ENCODE measurements at places on chromosomes 16 and 17.

- no peak for DNase-seq
These were observed 22.3 kb upstream of the SMPD3 start for GRCh38 chr16:68470461-68471150.

DNA sequence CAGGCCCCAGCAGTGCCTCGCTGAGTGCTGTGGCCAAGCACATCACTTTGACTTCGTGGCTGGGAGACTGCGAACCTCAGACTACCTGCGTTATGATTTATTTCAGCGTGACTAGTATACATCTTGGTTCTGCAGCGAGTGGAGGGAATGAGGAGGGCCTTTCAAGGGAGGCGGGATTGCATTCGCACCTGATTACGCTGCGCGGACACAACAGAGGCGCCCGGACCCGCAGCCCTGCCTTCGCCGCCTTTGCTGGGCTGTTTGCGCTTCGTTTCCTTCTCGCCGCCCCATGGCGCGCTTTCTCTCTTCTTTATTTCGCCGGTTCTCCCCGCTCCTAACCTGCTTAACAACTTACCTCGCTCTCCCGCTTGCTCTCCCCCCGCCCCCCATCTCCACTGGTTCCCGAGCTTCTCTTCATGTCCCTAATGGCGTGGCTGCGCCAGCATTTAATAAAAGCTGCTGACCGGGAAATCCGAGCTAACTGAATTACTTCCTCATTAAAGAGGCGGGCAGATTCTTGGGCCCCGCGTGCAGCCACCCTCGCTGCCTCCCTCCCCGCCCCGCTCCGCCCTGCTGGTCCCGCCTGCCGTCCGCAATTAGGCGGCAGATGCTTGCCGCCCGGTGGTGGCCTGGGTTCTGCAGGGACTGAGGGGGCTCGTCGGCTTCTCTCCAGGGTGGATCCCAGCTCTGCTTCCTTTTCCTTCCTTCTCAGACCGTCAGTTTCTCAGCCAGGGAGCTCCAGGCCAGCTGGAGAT is 257.6 kb upstream of the SDK2 start:
- DNase-seq, result peak; percentile 72

- DNase-seq, result no peak
These were observed 53.6 kb upstream of the ICAM2 start for GRCh38 chr17:64073771-64074703.

GRCh38 chr17:50173335-50173941 is 7.6 kb downstream of the SGCA start:
- DNase-seq, result no peak

- DNase-seq, result no peak
These were observed 51.6 kb downstream of the ACTG1 start for GRCh38 chr17:81460856-81461460.

GRCh38 chr16:31451681-31452351 is 7.5 kb upstream of the ARMC5 start:
- peak; percentile 68 for DNase-seq

GRCh38 chr16:19166500-19166899 is 1.5 kb upstream of the SYT17 start:
- DNase-seq, result no peak

DNA sequence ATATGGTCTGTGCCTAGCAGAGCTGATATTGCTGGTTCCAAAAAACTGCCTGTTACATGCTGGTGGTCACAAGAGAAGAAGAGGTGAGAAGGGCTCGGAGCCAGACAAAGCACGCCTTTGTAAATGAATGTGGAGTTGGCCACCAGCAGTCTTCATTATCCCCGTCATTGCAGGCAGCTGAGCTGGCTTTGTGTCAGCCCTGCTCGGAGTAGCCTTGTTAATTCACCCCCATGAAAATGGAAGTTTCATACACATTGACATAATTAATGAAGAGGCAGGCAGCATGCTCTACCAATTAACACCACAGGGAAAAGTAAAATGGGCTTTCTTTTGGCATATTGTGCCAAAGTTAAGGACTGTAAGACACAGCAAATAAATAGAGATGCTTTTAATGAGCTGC is 113.7 kb upstream of the RBFOX1 start:
- DNase-seq, result no peak

DNA sequence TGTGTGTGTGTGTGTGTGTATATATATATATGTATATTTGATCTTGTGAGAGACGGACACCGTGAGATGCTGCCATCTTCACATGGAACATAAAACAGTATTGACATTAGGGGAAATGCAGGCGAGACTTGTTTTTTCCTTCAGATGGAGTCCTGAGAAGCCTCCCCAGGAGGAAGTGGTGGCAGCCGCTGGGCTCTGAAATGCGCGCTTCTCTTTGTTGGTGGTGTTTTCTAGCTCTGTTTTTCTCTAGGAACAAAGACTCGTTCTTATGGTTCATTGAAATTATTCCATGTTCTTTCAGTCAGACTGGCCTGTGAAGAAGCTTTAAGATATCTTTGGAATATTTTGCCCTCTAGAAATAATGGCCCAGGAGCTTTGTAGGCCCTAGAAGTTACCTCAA is 32.9 kb downstream of the SNX29 start:
- DNase-seq, result no peak

DNA sequence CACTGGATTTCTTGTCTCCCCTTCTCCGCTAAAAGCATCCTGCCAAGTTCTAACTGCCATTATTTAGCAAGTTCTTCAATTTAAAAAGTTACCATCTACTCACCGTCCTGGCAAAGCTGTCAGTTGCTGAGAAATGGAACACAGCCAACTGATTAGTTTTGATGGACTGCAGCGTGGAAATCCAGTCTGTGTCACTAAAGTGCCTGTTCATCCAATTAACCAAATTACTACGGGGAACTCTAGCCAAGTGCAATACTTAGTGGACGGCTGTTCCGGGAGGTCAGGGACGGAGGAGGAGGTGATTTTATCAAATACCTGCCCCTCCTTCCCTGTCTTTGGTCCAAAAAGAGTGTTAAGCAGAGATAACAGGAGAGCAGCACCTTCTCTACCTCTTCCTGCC is 260.7 kb downstream of the MAF start:
- DNase-seq, result no peak

DNA sequence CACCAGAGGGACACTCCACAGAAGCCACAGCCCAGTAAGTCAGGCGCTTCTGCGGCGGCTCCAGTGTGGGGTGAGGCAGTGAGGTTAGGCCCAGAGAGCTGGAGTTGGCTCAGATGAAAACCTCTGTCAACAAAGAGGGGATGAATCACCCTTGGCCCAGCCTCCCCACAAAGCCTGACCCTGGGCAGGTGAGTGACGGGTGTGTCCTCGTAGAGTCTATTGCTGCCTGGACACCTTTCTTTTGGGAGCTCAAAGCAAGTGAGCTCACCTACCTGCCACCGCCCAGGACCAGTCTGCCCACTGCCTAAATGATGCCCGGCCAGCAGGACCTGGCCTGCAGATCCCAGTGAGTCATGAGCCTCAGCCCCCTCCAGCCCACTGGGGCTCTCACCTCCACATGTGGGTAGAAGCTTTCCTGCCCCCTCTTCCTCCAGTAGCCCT is 24.9 kb upstream of the DBNDD1 start:
- no peak for DNase-seq

DNA sequence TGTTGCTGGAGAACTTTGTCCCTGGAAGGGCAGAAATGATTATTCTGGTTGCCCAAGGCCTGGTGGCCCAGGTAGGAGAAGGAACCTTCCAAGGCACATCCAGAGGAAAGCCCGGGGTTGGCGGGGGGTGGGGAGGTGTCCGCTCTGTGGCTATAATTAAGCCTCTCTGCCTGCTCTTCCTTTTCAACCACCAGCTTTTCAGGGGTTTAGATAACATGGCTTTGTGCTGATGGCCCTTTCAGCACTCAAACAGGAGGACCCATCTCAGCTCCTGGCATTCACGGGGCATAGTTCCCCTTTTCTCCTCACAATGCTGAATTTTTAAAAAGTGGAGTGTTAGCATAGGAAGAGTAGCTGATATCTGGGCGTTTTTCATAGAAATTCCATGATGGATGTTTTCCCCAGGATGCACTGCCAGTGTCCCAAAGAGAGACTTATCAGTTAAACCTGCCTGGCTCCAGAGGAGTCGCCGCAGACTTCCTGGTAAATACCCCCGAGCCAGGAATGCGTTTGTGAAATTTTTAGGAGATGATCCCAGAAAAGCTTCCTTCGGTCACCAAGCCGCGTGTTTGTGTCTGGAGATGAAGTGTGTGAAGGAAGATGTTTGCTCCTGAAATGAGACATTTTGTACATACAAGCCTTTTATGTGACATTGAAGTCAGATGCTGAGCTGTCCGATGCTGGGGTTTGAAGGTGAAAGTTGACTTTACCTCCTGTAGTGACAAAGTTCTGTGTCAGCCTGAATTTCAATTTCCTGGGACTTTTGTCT is 188.5 kb downstream of the MSI2 start:
- no peak for DNase-seq

GRCh38 chr17:69607162-69607834 is 192.8 kb downstream of the MAP2K6 start:
- peak; percentile 71 for DNase-seq

DNA sequence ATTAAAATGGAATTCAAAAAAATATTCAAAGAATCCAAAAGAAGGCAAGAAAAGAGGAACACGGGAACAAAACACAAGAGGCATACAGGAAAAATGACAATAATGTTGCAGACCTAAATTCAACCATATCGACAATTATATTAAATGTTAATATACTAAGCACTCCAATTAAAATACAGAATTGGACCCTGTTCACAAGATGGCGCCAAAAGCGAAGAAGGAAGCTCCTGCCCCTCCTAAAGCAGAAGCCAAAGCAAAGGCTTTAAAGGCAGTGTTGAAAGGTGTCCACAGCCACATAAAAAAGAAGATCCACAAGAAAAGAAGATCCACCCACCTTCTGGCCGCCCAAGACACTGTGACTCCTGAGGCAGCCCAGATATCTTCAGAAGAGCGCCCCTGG is 6.3 kb upstream of the XAF1 start:
- DNase-seq, result no peak

DNA sequence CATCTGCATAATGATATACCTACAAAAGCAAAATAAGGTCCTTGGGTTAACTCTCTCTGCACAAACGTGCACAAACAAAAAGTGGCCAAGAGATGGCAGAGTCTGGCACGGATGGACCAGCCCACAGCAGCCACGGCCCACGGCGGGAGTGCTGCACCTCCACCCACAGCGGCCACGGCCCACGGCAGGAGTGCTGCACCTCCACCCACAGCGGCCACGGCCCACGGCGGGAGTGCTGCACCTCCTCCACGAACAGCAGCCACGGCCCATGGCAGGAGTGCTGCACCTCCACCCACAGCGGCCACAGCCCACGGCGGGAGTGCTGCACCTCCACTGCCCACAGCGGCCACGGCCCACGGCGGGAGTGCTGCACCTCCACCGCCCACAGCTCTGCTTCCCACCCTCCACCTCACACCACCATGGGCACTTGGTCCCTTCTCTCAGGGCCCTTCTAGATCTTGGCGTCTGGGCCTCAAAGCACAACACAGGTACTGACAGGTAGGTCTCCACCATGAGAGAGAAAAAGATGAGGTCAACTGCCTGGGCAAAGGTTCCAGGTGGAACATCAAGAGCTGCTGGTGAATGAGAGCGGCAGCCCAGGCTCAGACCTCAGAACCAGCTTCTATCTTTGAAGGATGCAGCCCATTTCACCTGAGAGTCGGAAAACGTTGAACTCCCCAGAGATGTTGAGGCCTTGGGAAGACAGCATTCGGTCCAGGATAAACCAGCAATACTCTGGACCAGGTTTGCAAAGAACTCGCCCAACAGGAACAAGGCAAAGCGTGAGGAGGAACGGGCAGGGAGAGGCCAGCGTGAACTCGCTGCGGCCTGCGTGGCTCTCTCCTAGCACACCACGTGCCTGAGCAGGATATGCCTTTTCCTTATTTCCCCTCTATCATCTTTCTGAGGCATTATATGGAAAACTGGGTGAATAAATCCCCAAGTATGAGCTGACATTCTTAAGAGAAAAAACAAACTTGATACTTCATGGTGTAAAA is 124.5 kb downstream of the ZNF778 start:
- no peak for DNase-seq

GRCh38 chr16:72908362-72909167 is 139.4 kb downstream of the ZFHX3 start:
- DNase-seq, result no peak

GRCh38 chr16:80300876-80301275 is 239.9 kb upstream of the DYNLRB2 start:
- DNase-seq, result no peak

DNA sequence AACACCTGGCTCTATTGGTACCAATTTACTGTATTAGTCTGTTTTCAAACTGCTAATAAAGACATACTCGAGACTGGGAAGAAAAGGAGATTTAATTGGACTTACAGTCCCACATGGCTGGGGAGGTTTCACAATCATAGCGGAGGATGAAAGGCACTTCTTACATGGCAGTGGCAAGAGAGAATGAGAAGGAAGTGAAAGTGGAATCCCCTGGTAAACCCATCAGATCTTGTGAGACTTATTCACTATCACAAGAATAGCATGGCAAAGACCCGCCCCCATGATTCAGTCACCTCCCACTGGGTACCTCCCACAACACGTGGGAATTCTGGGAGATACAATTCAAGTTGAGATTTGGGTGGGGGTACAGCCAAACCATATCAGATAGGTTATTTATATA is 22.6 kb upstream of the GOSR1 start:
- DNase-seq, result no peak

GRCh38 chr17:68353111-68353521 is 61.8 kb downstream of the ARSG start:
- DNase-seq, result no peak

- DNase-seq, result no peak
These were observed 470.2 kb downstream of the PMP22 start for GRCh38 chr17:14794961-14795360.

DNA sequence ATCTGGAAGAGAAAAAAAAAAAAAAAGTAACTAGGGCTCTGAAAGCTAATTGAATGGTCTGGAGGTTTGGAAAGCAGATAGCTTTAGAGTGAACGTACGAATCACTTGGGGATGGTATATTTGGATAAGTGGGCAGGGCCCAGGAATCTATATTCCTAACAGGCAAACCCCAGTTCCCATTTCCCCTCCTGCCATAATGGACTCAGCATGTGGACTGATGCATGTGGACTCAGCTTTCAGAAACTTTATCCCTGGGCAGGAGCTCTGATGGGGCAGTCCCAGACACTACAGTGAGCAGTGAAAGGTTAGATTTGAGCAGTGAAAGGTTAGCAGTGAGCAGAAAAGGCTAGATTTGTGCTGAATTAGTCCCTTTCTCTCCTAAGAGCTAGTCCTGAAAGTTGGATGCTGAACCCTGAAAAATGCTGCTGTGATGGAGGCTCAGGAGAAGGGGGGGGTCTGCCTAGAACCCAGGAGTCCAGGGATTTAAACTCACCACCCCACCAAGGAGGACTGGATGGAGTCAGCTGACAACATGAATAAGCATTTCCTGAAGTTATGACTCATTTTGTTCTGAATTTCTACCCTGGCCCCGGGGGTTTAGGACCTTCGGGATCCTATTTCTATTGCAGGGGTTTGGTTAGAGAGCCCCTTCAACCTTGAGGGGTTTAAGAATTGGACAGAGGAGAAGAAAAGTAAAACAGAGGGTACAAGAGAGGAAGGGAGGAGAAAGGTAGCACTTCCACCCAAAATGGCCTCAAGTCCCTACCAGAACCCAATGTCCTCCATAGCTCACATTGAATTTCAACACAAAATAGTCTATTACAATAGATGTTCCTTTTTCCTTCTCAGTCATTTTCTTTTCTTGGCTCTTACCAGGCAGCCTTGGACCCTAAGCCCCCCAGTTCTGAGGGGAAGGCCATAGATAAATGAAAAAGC is 10.3 kb upstream of the FZD2 start:
- DNase-seq, result no peak

GRCh38 chr16:3115561-3115960 is 3.2 kb downstream of the ZNF205 start:
- DNase-seq, result peak; percentile 73

- DNase-seq, result peak; percentile 67
These were observed 1.8 kb downstream of the LCAT start for GRCh38 chr16:67942200-67942509.

GRCh38 chr17:17836250-17836817 is 452 bp downstream of the SREBF1 start:
- DNase-seq, result peak; percentile 99

Data from glutamatergic neuron (in vitro differentiated cells).